ENCODE measurements at places on chromosomes 5 and 9.

DNA sequence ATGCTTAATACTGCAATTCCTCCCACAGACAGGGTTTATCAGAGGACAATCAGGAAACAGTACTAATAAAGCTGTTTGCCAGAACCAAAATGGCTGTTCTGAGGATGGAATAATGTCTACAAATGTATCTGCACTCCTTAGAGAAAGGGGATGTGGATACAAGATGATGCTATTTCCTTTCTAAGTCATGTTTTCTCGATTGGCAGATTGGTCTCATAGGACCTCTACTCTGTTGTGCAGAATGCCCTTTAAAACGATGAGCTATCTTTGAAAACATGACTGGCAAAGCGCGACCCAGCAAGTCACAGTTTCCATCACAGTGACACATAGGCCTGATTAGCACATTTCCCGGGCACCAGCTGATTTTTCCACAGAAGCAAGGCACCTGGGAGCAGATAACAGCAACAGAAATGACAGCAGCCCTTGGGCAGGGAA lies 54.0 kb downstream of the AOPEP start:
- no peak for DNase-seq

- no peak for DNase-seq
Observed at GRCh38 chr5:111461255-111461671, 51.1 kb downstream of the STARD4 start.

- no peak for DNase-seq
Observed at GRCh38 chr5:74863726-74864125, 2.5 kb downstream of the FAM169A start.

DNA sequence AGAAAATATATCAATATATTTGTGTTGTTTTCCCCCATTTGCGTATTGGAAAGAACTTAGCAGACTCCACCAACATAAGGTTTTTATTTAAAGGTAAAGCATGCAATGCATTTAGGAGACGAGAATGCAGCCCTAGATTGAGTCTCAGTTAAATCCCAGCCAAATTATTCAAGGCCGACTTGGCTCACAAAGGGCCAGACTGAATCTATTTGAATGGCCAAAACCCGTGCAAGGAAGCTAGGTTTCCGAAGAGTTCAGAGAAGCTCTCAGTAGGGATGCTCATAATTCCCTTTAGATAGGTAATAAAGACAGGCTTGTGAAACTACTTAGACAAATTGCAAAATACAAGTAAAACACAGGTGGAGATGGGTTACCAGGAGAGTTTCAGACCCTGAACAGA lies 520.3 kb downstream of the CDH9 start:
- no peak for DNase-seq

GRCh38 chr9:8254541-8254940 lies 455.0 kb upstream of the DMAC1 start:
- no peak for DNase-seq

DNA sequence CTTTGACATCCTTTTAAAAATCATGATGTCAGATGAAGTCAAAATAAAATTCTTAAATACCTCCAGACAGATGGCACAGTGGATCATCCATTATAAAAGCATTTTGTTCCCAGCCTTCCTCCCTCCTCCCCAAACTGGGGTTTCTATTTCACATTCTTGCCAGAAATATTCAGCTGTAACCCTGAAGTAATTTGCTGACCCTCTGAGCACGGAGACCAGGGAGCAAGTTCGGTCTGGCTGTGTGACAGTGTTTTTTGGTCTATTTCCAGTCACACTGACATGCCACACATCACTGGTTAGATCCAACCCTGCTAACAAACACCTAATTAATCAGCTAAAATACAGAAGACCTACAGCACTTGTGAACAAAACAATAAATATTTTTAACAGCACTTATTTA lies 126.2 kb upstream of the DMRT1 start:
- DNase-seq, result no peak

- no peak for DNase-seq
Observed at GRCh38 chr9:80873861-80874260, 815.5 kb downstream of the TLE1 start.

- no peak for DNase-seq
Observed at GRCh38 chr9:70409800-70410199, 4.7 kb downstream of the KLF9 start.

- DNase-seq, result peak; percentile 60
Observed at GRCh38 chr5:96254980-96255691, 177.9 kb downstream of the PCSK1 start.

GRCh38 chr5:179297026-179297425 lies 48.2 kb downstream of the ADAMTS2 start:
- DNase-seq, result no peak

DNA sequence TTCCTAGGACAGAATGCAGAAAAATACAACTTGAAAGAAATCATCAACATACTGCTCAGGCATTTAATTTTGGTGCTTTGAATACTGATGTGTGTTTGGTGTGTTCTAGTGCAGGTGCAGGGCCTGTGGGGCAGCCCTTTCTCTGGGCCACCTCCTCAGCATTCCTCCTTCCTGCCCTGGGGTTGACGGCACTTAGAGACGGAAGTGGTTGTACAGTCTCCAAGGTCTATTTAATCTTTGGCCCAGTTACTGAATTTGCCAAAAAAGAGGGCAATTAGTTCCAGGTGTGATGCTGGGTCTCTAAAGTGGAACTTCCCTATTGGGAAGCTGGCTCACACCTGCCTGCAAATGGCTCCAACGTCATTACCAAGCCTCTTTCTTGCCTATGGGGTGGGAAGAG lies 269.0 kb downstream of the SH3GL2 start:
- no peak for DNase-seq

DNA sequence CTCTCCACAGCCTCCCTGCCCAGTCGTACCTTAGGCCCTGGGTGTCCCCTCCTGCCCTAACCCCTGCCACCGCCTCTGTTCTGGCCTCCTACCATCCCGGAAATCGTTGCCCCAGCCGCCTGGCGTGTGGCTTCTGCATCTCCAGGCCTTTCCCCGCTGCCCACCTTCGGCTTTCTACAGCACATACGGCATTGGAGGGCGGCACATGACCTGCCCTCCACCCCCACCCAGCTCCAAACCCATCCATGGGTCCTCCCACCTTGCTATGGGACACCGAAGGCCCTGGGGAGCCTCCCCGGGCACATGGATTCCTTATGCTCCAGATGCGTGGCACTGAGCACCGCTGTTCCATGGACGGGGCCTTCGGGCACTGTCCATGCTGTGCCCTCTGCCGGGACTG lies 32.0 kb downstream of the FGF18 start:
- no peak for DNase-seq

DNA sequence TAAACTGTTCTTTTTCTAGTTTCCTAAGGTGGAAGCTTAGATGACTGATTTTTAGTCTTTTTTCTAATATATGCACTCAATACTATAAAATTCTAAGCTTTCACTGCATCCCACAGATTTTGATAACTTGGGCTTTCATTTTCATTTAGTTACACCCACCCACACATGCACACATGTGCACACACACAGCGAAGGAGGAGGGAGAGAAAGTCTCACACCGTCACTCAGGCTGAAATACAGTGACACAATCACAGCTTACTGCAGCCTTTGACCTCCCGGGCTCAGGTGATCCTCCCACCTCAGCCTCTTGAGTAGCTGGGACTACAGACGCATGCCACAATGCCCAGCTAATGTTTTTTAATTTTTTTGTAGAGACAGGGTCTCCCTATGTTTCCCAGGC lies 96.5 kb downstream of the SMIM23 start:
- no peak for DNase-seq

DNA sequence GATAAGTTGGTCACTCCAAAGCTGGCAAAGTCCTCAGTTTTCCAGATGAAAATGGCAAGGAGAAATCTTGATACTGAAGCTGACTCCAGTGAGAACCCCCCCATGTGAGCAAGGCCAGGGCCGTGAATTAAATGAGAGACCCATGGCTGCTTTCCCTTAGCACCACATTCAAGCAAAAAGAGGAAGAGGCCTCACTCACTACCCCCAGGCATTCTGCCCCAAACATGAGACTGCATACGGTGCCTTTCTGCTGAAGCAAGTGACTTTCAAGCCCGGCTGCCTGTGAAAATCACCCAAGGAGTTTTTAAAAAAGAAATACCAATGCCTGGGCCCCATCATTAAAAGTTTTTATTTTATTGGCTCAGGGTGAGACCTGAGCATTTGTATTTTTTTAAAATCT lies 66.9 kb downstream of the TMEM252 start:
- DNase-seq, result no peak

- no peak for DNase-seq
Observed at GRCh38 chr5:126971455-126972031, 58.8 kb downstream of the MARCHF3 start.

DNA sequence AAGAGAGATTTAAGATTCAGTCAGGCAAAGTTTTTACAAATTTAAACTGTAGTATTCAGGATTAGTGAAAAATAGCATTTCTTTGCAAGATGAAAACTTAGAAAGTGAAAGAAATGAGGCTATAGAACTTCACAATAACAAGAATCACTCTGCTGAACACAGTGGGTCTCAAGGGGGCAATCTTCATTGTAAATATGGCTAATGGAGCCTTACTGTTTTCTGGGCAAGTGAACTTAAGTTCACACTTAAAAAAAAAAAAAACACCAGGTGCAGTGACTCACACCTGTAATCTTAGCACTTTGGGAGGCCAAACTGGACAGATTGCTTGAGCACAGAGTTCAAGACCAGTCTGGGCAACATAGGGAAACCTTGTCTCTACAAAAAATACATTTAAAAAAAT lies 175.9 kb upstream of the SNX2 start:
- no peak for DNase-seq

GRCh38 chr9:87428659-87429058 lies 69.0 kb upstream of the DAPK1 start:
- no peak for DNase-seq

- DNase-seq, result peak; percentile 68
Observed at GRCh38 chr9:88747768-88748167, 212.8 kb downstream of the NXNL2 start.

GRCh38 chr9:87008667-87009066 lies 61.4 kb upstream of the GAS1 start:
- no peak for DNase-seq

- DNase-seq, result no peak
Observed at GRCh38 chr5:122611406-122611805, 163.5 kb upstream of the SNX2 start.

GRCh38 chr9:123470121-123470782 lies 114.3 kb downstream of the CRB2 start:
- no peak for DNase-seq

- no peak for DNase-seq
Observed at GRCh38 chr5:106759152-106759551, 911.6 kb downstream of the EFNA5 start.

GRCh38 chr5:153654504-153655200 lies 164.2 kb downstream of the GRIA1 start:
- DNase-seq, result no peak

GRCh38 chr5:55742778-55743177 lies 4.9 kb downstream of the DDX4 start:
- DNase-seq, result no peak

- peak; percentile 29 for DNase-seq
Observed at GRCh38 chr5:72234265-72234700, 85.8 kb downstream of the MRPS27 start.

- peak; percentile 5 for DNase-seq
Observed at GRCh38 chr5:25649628-25650265, 1005.0 kb upstream of the CDH10 start.

- DNase-seq, result no peak
Observed at GRCh38 chr5:146474065-146474464, 26.9 kb downstream of the TCERG1 start.

DNA sequence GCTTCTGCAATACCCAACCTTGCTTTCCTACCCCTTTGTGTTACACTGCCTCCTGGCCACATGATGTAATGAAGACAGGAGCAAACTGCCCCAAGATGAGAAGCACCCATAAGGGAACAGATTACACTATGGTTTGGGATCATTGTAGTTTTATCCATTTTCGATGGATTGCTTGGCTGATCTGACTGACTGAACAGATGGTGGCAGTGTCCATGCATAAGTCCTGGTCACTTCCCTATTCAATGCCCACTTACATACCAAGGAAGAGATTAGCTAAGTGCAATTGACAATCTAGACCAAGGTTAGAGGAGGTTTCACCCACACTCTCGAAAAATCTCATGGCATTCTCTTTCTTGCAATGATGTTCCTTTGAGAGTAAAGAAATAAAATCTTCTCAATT lies 319.9 kb downstream of the RAB3C start:
- DNase-seq, result no peak

DNA sequence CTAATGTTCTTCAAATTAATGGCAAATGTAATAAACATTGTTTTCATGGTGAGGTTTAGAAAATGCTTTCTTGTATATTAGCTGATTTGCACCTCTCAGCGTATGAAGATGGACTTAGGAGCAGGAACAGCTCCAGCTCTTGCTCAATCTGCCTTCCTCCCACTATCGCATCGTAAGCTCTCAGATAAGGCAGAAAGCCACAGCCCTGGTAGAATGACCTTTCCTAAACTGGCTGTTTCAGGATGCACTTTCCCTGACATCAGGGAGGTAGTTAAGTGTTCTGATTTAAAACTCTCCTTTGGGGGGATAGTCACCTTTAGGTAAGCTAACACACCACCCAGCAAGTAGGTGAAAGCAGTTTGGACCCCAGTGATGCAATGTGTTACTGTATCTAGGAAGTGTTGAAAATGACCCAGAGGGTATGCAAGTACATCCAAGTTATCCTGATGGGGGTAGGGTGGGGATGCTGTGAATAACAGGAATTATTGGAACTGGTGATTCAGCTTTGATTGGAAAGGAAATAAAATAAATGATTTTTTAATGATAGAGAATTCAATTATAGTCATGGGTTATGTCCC lies 72.3 kb downstream of the LMNB1 start:
- no peak for DNase-seq

Measured in urothelium cell line (cell line).